Stimulated activated CD4-positive, alpha-beta T cell treated with anti-CD3 and anti-CD28 coated beads, Interleukin-15, amount 100 ng/mL, for 1 hour (primary cell): ENCODE measurements at places on chromosomes 7 and 10.

- DNase-seq: no peak
Observed at GRCh38 chr10:89262086-89263051, 10.8 kb upstream of the LIPA start.

DNA sequence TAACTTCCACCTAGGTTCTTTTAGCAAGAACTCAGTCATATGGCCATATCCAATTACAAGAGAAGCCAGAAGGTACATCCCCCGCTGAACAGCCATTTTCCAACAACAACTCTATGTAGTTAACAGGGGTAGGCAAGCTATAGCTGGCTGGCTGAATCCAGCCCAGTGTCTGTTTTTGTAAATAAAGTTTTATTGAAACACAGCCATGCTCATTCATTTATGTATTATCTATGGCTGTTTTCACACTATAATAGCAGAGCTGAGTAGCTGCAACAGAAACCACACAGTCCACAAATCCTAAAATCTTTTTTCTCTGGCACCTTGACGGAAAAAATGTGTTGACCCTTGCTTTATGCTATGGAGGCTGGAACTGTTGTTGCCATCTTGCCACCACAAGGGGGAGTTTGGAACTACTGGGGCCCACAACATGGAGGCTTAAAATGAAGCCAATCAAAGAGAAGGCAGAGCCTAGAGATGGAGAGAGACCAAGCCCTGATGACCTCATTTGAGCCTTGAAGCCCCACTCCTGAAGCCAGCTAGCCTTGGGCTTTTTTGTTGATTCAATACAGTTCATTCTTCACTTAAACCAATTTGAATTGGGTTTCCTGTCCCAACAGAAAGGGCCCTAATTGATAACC lies 33.3 kb upstream of the XPNPEP1 start:
- no peak for DNase-seq

DNA sequence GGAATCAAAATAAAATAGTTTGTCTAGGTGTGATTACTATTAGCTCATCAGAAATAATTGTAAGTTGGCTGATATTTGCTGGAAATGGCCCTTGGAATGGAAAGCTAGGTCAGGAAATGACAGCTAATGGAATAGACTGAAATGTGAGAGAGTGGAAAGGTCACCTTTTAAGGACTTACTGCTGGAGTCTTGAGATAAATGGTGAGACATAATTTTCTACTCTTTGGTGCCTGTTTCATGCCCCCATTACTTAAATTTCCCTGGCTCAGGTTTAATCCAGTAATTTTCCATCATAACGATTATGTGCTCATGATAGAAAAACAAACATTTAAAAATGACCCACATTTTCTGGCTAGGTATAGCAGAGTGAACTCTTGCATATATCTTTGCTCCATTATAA lies 123.6 kb downstream of the ADAM22 start:
- no peak for DNase-seq

DNA sequence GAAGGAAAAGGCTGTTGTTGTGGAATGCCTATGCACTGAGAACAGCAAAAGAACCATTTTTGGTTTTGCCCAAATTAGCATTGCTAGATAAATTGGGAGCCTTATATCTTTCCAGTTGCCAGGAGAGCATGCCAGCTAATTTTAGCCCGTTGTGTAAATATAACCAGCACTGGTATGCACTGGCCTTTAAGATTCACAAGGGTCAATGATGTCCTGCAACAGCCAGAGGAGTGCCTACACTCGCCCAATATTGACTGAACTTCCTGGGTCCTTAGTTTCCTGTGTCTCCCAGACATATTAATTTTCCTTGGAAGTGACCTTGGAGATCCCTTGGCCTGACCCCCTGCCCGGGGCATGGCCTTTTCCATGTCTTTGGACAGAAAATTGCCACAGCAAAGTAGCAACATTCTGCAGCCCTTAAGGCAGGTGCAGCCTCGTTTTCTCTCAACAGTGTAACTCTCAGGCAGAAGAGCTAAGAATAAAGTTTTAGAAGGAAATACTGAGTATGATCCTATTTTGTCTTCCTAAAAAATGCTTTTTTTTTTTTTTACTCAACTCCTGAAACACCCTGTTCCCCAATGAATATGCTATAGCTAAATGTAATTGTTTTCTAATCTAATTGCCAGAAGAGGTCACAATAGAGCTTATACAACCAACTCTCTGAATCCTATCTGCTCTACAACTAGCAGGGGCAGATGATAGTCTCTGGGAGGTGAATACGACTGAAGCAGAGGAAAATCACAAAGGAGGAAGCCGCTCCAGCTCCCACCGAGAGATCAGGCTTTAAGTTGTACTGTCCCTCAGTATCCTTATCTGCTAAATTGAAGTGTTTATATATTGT lies 131.9 kb upstream of the PCGF5 start:
- no peak for DNase-seq

- no peak for DNase-seq
Observed at GRCh38 chr10:17637869-17638268, 6.1 kb upstream of the STAM start.
